ENCODE measurements at places on chromosomes 12 and 14.
A peak's percentile ranks its signal among the peaks of the same experiment; 100 is the strongest.

DNA sequence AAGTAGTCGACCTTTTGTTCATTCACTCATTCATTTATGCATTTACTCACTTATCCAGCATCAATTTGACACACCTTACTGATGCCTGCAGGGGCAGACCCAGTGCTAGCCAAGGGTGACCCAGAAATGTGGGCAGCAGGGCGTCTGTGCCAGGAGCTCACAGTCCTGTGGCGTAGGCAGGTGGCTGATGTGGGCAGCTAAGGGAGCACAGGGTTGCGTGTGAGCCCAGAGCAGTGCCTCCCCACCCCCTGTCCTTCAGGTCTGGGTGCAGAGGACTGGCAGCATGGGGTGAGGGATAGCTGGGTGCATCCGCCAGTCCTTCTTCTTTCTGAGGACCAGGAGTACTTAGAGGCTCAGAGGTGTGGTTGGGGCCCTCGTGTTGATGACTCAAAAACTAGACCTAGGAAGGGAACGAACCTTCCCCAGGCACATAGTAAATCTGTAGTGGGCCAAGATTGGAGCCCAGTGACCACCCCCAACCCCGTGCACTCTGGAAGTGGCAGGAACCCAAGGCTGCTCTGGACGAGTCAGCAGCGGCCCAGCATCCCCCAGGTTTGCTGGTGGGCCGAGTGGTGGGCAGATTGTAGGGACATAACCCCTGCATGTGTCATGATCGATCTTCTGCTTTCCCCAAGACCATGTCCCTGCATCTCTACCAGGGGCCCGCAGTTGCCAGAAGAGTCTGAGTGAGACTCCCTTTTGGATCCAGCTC is 63.9 kb downstream of the BEGAIN start:
- DNase-seq: no peak

- DNase-seq: no peak
These were observed 15.1 kb upstream of the CISTR start for GRCh38 chr12:53766881-53767280.

- DNase-seq: peak; percentile 41
These were observed 54.3 kb downstream of the MYRFL start for GRCh38 chr12:69879007-69879960.

- DNase-seq: no peak
These were observed 14.4 kb downstream of the KERA start for GRCh38 chr12:91043408-91043807.

All from NCI-H2107 (cell line).